ENCODE measurements at places on chromosomes 12 and 14.

DNA sequence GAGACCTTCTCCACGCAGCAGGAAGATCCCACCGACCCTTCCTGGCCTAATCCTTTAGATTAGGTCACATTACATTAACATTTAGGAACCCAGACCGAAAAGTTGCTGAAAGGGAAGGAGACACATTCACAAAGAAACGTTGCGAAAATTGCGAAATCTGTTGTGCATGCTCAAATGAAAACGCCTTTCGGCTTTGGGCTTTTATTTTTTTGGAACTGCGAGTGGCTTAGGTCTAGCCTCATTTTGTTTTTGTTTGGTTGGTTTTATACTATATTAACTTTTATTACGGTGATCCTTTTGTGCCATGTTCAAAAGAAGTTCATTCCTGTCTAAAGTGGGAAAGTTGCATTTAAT, 1.5 kb downstream of the MYF6 start:
- DNase-seq = no peak

- no peak for DNase-seq
These were observed 62.8 kb downstream of the SERPINA3 start for GRCh38 chr14:94675036-94675435.

DNA sequence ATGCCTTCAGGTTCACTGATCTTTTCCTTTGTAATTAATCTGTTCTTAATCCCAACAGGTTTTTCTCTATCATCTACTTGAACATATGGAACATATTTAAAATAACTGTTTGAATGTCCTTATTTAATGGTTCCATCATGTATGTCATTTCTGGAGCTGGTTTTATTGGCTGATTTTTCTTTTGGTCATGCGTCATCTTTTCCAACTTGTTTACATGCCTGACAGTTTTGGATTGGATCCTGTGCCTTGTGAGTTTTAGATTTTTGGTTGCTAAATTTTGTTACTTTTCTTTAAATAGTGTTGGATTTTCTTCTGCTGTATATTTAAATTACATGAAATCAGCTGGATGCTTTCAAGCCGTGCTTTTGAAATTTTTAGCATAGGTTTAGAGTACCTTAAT, 237.3 kb upstream of the DAAM1 start:
- DNase-seq = no peak

- DNase-seq = no peak
These were observed 300.5 kb downstream of the PRKD1 start for GRCh38 chr14:29627137-29627536.

DNA sequence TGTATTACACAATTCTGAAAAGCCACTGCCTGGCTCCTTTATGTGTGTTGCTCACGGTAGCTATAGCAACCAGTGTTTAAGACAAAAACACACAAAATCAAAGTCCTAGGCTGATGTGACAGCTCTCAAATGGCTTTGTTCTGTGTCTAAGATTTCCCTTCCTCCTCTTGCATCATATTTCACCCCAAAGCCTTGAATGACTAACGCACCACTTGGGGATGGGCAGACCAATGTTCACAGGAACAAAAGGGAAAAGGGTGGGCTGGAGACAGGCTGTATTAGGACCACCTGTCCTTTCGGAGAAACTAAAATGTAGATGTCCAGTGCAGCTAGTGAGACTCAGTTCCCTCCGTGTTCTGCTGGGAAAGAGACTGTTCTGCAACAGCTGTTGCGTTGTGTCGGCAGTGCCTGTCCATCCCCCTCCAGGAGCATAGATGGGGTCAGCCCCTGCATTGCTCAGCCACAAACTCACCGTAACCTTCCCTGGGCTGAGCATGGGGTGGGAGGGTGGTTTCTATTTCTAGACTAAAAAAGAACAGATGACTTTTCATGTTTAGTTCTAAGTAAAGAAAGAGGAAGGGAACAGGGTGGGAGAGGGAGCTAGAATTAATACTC, 26.8 kb upstream of the DAAM1 start:
- DNase-seq = no peak

DNA sequence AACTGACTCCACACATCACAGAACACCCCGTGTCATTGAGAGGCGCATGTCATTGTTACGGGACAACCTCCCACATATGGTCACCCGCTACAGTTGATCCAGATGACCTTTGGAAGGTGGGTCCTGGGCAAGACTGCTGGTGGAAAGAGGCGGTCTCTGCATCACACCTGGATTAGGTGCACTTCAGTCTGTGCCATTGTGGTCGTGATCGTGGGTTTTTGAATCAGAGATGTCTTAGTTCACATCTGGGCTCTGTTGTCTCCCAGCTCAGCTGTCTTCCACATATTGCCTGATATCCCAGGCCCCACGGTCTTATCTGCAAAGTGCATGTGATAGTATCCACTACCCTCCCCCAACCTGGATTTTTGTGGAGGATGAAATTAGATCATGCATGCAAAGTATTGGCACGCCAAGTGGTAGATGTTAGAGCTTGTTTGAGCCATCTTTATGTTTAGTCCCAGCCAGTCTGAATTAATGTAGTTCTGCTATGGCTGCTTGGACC, 208.7 kb upstream of the FOXN3 start:
- no peak for DNase-seq

DNA sequence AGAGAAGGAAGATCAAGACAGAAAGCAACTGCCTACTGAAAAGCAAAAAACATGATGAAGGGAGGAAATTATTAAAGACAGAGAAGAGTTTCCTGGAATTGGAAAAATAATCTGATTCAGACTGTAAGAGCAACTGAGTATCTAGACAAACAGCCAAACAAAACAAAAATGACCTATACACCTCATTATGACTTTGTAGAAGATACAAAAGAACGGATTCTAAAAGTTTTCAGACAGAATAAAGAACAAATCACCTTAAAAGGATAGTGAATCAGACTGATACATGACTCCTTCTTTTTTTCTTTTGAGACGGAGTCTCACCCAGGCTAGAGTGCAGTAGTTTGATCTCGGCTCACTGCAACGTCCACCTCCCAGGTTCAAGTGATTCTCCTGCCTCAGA, 10.4 kb downstream of the OSBPL8 start:
- no peak for DNase-seq

- DNase-seq = no peak
These were observed 1.6 kb downstream of the GABARAPL1 start for GRCh38 chr12:10214136-10214894.

DNA sequence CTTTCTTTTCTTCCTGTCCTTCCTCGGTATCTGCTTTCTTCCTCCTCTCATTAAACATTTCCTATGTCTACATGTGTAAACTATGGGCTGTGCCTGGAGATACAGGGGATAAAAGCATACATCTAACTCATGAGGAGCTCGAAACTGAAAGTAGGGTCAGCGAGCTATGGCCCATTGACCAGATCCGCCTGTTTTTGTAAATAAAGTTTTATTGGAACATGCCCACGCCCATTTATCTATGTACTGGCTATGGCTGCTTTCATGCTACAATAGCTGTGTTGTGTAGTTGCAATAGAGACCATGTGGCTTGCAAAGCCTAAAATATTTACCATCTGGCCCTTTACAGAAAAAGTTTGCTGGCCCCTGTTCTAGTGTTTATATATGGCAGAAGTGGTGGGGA, 500.8 kb upstream of the GARIN6 start:
- DNase-seq = no peak

- DNase-seq = no peak
These were observed 350.1 kb upstream of the ATP2B1 start for GRCh38 chr12:90058704-90059103.

DNA sequence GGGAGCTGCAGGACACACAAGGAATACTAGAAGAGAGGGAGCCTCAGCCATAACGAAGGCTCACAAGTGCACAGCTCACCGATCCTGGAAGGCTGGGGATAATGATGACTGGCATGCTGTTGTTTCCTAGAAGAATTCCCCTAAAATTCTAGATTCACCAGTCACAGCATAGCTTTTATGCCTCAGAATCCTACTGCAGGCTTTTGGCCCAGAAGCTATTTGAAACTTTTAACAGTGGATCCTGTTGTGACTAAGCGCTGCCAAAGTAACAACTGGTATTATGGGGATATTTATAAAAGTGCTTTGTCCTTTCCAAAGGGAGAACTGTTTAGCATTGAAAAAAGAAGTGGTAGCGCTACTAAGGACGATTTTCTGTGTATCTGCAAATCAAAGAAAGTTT, 214.1 kb upstream of the PELI2 start:
- no peak for DNase-seq
